CD4-positive, alpha-beta T cell treated with Interleukin-2 at 100 ng/mL for 4 hours (primary cell): ENCODE measurements at places on chromosomes 1 and 21.

DNA sequence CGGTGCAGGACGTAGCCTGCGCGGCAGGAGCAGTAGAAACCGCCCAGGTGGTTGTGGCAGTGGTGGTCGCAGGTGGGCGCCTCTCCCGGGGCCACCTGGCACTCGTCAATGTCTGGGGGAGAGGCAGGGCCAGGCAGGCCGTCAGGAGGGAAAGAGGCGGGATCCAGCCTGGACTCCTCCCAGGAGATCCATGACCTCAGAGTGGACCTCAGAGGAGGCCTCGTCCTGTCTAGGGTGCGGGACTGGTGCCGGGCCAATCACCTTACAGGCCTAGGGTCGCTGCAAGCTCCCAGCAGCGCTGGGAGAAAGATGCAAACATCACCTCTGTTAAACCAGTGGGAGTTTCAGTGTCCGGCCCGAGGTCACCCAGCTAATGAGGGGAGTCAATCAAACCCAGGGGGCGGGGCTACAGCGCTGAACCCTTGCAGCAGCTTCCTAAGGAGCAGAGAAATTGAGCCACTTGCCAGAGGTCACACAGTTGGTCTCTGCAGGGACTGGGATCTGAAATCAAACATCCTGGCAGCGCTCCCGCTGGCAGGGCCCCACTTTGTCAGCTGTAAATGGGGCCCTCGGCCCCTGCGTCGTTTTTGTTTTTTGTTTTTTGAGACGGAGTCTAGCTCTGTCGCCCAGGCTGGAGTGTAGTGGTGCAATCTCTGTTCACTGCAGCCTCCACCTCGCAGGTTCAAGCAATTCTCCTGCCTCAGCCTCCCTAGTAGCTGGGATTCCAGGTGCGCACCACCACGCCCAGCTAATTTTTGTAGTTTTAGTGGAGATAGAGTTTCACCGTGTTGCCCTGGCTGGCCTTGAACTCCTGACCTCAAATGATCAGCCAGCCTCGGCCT, 1.4 kb downstream of the MASP2 start:
- no peak for DNase-seq

- DNase-seq = no peak
These were observed 31.3 kb downstream of the C8B start for GRCh38 chr1:56934430-56935060.

- DNase-seq = no peak
These were observed 70.0 kb upstream of the C21orf91 start for GRCh38 chr21:17889171-17889570.

DNA sequence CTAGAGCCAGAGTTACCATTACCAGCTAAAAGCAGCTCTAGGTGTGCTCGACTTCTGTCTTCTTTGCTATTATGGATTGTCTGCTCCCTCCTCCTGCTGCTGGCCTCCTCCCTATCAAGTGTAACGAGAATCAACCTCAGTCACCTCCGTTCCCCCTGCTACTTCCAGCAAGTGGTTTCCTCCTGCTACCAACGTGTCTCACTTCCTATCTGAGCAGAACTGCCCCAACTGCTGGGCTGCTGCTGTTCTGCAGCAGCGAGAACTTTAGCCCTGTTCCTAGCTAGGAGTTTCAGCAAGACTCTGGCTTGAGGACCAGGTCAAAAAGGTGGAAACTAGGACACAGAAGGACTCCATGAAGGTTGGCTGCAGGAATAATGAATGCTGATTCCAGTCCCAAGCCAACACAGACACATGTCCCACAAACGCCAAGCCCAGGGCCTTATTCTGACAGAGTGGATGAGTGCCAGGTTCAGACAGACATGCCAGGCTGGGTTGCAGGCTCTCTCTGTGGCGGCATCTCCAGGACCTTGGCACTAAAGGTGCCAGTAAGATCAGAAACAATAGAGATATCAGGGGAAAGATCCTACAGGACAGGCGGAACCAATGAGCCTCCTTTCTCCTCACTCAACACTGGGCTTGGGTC, 46.9 kb downstream of the CD34 start:
- DNase-seq = peak; percentile 59

DNA sequence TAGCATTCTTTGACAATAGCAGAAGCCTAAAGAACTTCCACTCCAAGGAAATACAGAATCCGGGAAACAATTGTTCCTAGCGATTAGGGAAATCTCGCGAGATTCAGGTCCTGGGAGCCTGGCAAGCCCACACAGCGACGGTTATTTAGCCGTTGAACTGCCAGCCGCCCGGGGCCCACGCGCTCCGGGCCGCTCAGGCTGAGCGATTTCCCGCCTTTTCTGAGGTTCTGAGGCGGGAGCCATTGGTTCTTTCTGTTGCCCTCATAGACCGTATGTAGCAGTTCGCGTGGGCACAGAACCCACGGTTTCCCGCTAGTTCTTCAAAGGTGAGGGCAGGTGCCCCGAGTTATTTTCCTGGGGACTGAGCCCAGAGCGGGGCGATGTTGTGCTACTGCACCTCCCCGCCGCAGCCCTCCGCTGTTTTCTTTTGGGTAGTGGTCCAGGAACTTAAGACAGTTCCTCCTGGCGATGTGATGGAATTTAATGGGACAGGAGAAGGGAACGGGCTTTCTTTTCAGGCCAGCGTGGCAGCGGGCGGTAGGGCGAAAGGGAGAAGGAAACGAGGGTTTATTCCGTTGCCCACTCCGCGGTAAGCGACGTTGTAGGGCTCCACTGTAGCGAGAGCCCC, at the start of gene SYCP1:
SYCP1 (plus strand) TSS at position 171 of the 628 bp plus-strand sequence. CDS start 602 bp downstream, outside the sequence.
- DNase-seq = no peak

DNA sequence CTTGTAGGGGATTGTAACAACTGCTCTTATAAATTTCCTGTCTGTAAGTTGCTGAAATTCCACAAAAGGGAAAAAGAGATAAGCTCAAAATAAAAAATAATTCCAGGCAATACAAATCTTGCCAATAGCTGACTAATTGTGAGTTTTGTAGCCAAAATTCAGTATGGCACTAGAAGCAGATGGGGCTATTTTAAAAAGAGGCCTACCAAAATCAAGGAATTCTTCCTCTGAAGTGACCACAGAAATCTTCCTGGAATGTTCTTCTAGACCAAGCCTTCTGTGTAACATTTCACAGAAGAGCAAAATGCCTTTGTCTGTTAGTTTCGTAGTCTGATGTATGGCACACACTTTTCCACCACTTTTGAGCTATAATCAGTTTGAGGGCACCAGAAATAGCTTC, 127.6 kb downstream of the CYYR1 start:
- DNase-seq = no peak

DNA sequence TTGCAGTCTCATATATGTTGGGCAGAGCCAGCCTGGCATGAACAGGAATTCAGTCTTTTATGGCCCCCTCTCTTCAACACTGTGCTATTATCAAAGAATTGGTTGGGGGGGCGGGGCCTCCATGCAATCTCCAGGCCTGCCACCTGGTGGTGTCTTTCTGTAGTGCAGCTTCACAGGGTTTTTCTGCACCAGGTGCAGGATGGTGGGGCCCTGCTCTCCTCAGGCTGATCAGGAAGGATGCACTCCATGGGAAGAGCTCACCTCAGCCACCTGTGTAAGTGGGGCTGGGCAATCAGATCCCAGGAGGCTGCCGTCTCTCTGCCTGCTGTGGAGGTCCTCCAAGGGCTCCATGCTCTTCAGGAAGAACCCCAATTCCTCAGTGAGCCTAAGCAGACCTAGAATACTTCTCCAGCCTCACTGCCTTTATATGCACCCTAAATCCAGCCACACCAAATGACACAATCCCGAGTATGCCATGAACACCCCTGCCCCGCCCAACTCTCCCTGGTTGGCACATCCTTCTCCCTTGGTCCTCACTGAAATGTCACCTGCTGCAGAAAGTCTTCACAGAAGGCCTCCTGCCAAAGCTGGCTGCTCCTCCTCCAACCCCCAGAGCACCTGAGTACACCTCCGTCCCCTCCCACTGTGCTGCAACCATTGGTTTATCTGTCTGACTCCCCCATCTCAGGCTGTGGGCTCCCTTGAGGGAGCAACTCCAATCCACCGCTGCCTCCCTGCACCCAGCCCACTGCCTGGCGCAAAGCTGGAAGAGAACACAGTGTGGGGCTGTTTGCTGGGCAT, 16.5 kb downstream of the STK40 start:
- DNase-seq = peak; percentile 85

DNA sequence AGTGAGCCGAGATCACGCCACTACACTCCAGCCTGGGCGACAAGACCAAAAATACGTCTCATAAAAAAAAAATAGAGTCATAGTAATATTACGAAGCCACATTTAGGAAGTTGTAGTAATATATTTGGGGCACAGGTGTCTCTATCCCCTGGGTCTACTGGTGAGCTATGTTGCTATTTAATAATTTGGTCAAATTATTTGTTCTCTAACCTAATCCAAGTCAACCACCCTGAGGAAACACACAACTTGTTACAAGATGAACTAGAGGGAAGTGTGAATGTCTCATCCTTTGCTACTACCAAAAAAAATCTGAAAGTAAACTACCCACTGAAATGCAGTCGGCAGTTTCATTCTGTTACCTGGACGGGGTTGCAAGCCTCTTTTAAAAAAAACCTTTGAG, 35.3 kb downstream of the RGS8 start:
- DNase-seq = no peak

GRCh38 chr21:21864321-21864840, 866.2 kb downstream of the NCAM2 start:
- DNase-seq = no peak

DNA sequence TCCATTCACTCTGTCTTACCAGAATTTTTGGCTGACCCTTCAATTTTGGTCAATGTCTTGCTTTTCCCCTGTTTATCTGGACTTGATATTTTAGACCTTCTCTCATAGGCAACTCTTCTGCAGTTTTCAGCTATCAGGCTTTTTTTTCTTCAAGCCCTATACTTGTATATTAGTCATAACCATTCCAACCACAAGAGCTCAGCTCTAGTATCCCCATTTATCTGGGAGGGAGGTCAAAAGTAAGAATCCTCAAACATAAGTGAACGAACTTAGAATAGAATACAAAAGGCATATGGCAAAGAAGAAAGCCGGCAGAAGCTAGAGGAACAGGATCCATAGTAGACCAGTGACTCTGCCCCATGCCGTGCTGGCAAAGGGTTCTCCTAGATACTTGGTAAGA, 45.9 kb upstream of the TNFSF4 start:
- DNase-seq = no peak

- DNase-seq = no peak
These were observed 192.2 kb downstream of the PRDM2 start for GRCh38 chr1:13892198-13892597.

DNA sequence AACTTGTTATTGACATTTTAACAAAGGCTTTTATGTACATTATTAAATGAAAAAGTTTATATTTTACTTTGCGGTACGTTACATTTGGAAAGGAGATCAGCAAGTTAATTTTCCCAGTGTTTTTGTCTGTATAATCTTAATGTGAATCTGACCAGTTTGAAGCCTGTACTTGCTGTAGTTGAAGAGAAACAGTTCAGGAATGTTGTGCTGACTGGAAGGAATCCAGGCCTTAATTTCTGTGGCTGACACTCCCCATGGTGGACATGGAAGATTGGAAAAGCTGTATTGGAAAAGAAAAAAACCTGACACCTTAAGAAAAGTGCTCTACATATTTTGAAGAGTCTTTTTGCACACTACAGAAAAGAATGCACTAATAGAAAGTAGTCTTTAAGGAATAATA, 15.5 kb downstream of the LEPR start:
- no peak for DNase-seq

DNA sequence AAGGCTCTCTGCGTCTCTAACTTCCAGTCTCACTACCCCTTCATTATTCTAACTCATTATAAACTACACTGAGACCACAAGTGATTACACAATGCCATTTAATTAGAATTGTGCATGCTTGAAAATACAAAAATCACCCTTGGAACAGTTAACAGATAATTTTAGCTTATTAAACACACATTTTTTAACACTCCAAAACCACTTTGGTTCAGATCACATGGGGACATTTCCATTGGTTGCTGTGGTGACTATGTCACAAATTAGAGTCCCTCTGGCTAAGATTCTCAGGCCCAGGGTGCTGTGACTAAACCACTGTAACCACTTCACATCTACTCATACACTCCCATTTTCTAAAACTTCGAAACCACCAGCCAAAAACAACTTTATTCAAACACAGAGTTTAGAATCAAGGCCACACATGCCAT, 43.0 kb downstream of the JAK1 start:
- peak; percentile 65 for DNase-seq

GRCh38 chr1:171935664-171936063, 94.4 kb downstream of the DNM3 start:
- DNase-seq = no peak

DNA sequence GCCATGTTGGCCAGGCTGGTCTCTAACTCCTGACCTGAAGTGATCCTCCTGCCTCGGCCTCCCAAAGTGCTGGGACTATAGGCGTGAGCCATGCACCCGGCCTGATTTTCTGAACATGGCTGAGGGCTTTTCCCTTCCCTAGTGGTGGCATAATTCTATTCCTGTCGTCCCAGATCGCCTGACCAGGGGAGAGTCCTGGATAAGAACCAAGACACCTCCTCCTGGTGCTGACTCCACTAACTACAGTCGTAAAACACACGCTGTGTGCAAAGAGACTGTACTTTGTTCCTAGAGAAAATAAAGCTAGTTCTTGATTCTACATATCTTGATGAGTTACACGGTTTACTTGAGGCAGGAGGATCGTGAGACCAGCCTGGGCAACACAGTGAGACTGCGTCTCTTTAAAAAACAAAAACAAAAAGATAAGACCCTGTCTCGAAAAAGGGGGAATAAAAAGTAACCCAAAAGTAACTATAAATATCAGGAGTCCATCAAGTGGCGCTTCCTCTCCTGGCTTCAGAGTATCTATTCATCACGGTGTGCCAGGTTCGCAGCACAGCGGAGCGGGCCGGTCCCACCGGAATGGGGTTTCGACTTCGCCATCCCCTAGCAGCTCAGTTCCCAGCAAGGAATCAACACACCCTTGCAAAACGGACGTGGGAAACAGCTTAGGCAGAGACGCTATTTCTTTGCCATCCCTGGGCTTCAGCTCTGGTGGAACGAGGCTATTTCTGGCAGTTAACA, 973 bp downstream of the SDF4 start:
- DNase-seq = no peak

GRCh38 chr1:218874313-218874712, 299.4 kb upstream of the LYPLAL1 start:
- no peak for DNase-seq

- DNase-seq = no peak
These were observed 10.2 kb downstream of the IL24 start for GRCh38 chr1:206907304-206907991.
